ENCODE measurements at places on chromosomes 3 and 15. TPM values are rescaled to one million over a fixed set of nuclear protein-coding genes. Genes with fewer than 3 reads are reported as not detected.

DNA sequence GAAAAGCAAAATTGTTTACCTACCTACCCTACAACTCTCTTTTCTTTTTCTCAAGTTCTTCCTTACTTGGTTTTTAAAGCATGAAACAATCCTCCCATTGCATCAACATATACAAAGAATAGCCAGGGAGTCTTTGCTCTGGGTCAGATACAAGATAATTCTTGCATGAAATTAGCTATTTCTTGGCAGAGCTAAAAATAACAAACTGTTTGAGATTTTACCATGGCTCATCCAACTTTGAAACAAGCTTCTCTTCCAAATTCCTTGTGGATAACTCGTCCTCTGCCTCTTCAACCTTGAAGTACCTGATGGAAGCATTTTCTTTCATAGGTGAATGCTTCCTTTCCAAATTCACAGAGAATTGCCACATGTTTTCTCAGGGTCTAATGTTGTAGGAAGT, 9.2 kb upstream of the CBLB start:
- no peak for DNase-seq

The PLS1 gene
- 0.57 TPM for total RNA-seq

The DLEC1 gene
- 1.8 TPM for total RNA-seq

GRCh38 chr15:69813881-69814280, 283.8 kb downstream of the TLE3 start:
- DNase-seq = no peak

GRCh38 chr3:187639927-187640568, 30.1 kb downstream of the SST start:
- no peak for DNase-seq

DNA sequence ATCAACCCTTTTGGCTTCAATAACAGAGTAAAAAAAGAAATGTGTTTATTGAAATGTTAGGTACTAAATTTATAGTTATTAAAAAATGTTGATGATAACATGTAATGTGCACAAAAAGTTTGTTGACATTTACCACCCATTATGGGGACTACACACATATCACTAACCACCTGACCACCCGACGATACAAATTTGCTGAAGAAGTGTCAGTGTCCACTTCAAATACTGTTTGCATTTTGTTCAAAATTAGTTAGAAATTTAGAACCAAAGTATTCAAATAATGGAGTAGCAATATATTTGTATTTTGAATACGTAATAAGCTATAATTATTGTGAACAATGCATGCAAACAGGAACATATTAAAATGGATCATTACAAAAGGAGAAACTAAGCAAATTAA, 54.4 kb downstream of the KCNH8 start:
- DNase-seq = no peak

DNA sequence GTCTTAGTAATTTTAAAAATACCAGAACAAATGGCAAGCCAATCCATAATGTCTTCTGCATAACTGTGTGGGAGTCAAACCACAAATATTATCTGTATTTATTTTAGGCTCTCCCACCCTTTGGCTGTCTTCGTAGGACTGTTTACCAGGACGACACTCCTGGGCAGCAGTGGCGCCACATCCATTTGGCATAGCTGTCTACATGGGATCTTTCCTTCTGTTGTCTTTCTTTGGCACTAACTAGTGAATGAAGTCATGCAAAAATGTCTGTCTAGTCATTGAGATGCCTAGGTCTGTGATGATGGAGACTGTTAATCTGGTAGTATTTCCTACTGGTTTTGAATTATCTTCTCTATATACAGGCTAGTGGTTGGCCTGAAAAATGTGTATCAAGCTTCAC, 54.0 kb upstream of the CHMP2B start:
- DNase-seq = no peak

DNA sequence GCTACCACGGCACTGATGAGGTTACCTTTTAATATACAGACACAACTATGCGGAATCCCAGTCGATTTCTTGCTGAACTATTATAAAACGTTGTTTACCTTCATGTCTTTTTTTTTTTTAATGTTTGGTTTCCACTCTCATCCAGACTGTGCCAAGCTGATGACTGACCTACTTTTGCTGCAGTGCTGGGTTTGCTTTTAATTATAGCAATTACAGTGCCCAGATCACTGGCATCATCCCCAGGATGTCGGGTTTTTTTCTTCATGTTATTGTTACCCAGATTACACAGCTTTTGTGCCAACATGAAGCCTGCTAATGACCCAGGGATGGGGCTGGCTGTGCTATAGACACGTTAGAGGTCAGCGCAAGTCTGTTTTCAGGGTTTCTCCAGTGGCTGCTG, 294.0 kb upstream of the ATP10A start:
- no peak for DNase-seq

DNA sequence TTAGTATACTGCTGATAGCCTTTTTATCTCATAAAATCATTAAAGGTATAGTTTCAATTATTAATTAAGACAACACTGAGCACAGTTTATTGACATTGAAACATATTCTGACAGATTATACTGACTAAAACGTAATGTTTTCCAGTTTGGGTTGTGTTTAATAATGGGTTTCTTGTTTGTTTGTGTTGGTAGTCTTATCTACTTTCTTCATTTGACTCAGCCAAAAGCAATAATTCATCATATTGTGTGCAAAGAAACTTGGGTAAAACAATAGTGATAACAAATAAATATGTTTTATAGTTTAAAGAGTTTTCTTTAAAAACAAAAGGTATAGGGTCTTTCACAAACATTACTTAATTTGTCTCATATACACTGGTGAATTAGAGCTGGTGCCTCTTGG, 629.2 kb upstream of the AGTR1 start:
- DNase-seq = no peak

DNA sequence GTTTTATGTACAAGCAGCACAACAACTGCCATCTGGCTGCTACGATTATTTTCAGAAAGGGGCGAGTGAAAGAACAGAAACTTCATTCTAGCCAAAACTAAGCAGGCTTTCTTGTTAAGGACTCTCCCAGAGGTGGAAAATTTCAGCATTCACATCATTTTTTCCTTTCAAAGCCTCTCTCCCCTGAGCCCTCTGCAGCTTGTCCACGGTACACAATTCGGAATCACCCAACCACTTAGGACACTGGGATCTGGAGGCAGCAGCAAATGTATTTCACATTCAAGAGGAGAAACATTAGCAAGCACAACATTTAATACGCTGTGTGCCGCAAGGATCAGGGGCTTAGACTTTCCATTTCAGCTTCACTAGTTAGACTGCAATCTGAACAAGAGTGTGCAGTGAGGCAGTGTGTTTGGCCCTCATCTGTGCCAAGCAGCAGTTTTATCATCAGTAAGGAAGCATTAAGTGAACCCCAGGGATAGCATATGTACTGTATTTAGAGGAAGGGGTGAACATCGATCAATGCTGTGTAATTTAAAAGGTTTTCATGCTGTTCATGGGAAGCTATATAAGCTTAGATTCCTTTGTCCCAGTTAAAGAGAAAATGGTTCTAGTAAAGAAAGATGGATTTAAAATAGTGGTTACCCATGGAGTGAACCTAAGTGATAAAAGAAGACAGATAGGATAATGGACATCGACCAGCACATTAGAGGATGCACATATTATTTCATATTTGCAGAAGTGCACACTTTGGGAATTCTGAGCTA, 504.9 kb downstream of the TBL1XR1 start:
- no peak for DNase-seq

GRCh38 chr15:66714543-66714981, 12.5 kb downstream of the SMAD6 start:
- DNase-seq = no peak

- DNase-seq = no peak
Observed at GRCh38 chr3:96236522-96236921, 577.9 kb upstream of the EPHA6 start.

GRCh38 chr3:15309662-15310335, 22.6 kb downstream of the SH3BP5 start:
- no peak for DNase-seq

DNA sequence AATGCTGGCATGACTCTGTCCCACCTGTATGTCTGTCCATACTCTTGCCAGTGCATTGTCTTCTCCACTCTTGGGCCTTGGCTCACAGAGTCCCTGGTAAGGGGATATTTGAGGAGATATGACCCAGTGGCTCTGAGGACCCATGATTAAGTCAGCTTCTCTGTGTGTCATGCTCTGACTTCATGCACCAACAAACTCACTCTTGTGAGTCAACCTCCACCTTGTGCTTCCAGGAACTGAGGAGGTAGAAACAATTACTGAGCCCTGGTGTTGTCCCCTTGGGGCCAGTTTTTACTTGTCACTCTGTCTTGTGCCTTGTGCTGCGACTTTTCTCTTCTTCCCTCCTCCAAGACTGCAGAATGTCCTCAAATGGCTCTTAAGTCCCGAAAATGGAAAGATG, 127.1 kb downstream of the ABHD5 start:
- no peak for DNase-seq

GRCh38 chr3:196688349-196688748, 23.7 kb downstream of the CEP19 start:
- DNase-seq = no peak

- no peak for DNase-seq
Observed at GRCh38 chr3:355622-356021, 159.1 kb downstream of the CHL1 start.

DNA sequence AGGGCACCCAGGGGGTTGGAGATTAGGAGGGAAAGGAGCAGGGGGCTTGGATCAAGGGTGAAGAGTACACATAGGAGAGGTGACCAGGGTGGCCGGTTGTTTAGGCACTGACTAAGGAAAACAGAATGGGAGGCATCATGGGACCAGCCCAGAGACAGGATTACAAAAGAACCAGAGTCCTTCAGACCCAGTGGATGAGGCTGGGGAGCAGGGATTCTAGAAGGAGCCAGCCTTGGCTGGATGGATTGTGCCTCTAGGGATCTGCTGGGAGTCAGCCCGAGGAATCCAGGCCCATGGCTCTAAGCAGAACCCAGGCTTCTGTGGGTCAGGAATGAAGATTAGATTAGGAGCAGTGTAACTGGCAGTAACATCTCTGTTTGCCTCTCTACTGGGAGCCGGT, 98.6 kb downstream of the ARNT2 start:
- no peak for DNase-seq

The CCDC13 gene
- 0.44 TPM for total RNA-seq

DNA sequence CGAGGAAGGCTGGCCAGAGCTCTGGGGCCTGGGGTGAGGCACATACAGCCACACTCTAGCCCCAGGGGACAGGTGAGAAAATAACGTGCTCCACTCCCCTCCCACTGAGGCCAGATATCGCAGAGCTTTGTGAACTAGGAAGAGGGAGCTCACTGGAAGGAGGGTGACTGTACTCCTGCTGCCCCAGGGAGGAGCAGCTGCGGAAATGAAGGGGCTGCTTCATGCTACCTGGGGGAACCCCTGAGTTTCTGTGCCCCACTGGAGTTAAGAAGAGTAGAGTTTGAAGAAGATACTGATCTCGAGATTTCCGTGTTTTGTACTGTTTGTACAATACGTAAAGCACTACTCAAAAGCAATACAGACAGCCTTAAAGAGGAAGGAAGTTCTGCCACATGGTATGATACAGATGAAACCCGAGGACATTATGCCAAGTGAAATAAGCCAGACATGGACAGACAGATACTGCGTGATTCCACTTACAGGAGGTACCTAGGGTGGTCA, 44.6 kb downstream of the CMTM6 start:
- peak; percentile 73 for DNase-seq

The DUOX2 gene
- not detected for total RNA-seq

DNA sequence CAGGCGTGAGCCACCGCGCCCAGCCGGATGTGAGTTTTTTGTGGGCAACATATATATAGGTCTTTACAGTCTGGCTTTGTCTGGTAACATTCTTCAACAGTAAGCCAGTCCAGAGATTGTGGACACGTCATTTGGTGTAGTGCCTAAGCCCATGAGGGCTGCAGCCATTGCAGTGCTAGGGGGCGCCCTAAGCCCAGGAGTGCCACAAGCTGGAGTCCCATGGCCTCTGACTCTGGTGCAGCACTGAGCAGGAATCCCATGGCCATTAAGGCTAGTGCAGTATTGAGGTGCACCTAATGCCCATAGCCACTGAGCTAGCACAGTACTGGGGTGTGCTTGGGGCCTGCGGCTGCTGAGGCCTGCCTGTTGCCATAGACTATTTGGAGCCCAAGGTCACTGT, 136.4 kb upstream of the NDN start:
- no peak for DNase-seq

The MAP3K13 gene
- total RNA-seq = 8.5 TPM

GRCh38 chr3:54960701-54961100, 32.8 kb upstream of the LRTM1 start:
- DNase-seq = no peak

The LRRN1 gene
- total RNA-seq = 1.0 TPM

- no peak for DNase-seq
Observed at GRCh38 chr3:130975251-130975650, 51.4 kb downstream of the ASTE1 start.

DNA sequence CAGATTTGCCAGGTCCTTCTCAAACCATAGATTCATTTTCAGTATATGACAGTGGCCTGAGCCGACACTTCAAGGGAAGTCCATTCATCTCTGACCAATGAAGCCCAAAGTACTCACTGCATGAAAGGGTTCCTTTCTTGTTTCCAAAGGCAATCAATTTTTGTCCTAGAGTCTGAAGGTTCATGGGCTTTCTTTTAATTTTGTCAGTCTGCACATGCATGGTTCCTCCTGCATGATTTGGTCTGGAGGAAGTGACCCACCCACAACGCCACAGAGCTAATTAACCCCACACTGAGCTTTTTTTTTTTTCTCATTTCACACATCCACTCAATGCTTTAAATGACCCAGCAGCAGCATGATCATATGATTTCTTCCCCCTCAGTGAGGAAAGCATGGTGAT, 216.4 kb downstream of the TIGIT start:
- DNase-seq = no peak

DNA sequence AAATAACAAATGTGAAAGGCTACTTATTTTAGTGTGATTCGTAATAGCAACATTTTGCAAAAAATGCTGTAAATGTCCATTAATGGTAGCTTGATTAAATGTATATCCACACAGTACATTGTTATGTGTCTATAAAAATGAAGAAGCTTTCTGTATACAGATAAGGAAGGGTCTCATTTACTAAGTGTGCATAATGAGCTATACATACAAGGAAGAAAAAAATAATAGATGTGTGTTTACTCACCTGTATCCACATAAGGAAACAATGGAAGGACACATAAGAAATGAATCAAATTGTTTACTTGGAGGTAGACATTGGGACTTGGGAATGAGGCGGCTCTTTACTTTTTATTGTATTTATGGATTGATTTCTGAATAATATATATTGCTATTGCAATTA, 34.9 kb downstream of the MED12L start:
- DNase-seq = no peak

- DNase-seq = no peak
Observed at GRCh38 chr3:87351937-87352336, 75.6 kb upstream of the POU1F1 start.

- DNase-seq = no peak
Observed at GRCh38 chr15:34841262-34841725, 45.9 kb upstream of the ACTC1 start.

All from CD8-positive, alpha-beta T cell (primary cell).